GM18507 (cell line): ENCODE measurements at places on chromosomes 11 and 22.

DNA sequence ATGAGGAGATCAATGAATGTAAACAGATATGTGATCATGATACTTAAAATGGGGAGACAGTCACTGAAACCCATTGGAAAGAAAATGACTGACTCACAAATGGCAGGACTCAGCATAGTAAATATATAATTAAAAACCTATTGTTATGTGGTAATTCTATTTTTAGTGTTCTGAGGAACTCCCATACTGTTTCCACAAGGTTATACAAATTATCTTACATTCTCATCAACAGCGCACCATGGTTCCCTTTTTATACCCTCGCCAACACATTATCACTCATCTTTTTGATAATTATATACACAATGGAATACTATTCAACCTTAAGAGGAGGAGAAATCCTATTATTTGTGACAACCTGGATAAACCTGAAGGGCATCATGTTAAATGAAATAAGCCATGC, 17.1 kb downstream of the OR5B21 start:
- DNase-seq = no peak

- no peak for DNase-seq
Observed at GRCh38 chr11:133678191-133678590, 145.9 kb upstream of the OPCML start.

DNA sequence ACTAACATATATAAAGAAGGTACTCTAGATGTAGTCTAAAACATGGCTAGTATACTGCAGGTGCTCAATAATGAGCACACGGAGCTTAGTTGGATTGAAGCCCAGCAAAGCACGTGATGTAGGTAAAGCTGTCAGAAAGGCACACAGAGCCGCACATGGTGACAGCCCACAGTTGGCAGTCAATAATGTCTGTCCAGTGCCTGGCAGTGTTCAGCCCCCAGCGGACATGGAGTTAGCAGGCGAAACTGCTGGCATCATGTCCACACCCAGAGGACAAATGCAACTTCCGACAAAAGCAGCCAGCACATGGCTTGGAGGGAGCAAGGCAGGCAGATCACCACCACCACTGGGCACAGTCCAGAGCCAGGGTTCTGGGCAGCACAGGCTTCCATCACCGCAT, 43.5 kb upstream of the H19 start:
- no peak for DNase-seq

GRCh38 chr11:70082829-70083228, 4.7 kb downstream of the ANO1 start:
- no peak for DNase-seq
